ENCODE measurements at places on chromosomes 3 and 15. TPM values are rescaled to one million over a fixed set of nuclear protein-coding genes. Genes with fewer than 3 reads are reported as not detected.

DNA sequence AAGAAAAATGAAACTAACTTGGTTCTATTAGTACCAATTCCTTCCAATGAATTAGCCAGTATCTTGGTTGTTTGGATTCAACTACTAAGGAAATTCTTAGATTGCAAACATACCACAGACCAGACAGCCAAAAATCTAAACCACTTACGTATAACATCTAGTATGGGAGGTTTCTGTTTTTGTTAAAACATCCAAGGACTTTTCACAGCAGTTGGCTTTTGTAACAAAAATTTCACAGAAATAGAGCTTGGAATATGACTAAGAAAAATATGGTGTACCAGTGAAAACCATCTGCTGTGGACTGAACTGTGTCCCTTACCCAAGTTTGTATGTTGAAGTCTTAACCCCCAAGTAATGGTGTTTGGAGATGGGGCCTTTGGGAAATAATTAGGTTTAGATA lies 199.2 kb downstream of the OTOL1 start:
- DNase-seq = no peak

DNA sequence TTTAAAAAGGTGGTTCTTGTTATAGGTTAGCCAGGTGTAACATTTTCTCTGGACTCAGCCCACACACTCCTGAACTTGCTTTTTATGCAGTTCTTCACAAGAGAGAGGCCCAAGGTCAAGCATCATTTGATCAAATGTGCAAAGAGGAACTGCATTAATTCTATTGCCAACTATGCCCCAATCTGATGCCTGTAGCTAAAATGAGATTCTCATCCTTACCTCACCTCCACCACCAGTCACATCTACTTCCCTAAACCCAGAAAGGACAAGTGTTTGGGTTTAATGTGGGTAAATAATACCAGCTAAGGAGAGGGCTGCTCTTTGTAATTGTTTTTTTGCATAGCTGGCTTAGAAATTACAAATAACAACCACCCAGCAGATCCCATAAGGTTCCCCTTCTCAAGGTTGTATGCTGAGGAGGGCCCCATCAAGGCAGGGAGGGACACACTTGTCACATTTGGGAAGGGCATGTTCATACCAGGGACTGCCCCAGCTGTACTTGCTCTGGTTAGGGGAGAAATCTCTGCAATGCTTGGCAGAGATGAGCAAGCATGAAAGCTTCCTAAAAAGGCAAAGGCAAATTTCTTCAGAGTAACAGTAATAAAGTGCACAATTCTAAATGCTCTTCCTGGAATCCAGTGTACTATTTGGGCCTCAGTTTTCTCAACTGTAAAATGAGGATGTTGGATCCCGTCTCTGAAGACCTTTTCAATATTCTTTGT lies 76.2 kb downstream of the TGFBR2 start:
- DNase-seq = no peak

- no peak for DNase-seq
Measured at GRCh38 chr3:152321200-152321954, 52.6 kb downstream of the MBNL1 start.

DNA sequence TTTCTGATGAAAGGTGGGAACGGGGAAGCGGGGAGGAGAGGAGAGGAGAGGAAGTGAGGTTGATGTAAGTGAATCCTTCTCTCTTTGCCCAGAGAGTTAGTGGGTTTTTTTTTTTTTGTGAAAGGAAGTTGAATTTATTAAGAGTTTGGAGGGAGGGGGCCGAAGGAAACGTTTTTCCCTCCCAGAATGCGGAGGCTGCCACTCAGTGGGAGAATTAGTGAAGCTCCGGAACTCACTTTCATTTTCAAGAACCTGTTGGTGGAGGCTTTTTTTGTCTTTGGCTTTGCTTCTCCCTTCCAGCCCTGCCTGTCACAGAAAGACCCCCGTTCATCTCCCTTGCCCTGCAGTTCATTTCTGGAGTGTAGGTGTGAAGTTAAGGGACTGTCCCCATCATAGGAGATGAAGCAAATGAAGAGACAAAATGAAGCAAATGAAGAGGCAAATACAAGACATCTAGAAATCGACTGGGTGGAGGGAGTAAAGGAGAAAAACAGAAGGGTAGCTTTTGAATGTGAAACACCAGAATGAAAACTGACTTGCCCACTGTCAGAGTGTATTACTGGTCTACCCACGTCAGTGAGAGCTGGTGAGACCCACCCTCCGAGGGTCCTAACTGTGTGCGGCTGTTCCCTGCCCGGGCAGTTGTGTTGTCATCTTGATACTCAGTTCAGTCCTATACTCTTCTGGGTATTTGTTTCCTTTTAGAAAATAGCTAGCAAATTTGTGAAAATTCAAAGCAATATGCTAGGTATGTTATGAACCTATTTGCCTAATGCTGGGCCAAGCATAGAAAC lies 91.5 kb downstream of the ITPR1 start:
- DNase-seq = peak; percentile 36

DNA sequence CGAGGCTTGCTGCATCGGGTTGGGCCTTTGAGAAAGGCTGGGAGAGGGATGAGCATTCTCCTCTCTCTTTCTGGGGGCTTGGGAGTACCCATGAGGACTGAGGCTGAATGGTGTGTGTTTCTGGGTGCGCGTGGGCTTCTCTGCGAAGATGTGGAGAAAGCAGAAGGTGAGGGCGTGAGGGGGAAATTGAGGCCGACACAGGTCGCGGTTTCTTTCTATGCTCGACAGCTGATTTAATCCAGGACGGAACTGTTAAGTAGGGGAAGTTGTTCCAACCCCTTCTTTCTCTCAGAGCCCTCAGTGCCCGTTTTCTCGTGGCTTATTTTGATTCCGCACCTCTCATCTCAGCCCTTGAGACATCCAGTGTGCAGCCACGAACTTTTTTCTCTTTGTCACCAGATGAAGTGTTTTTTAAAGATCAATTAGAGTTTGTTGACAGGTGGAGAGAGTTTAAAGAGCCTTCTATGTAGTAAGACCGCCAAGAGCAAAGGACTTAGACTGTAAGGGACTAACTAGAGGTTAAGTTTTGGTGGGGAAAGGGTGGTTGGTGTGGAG lies 711 bp downstream of the STARD9 start:
- no peak for DNase-seq

DNA sequence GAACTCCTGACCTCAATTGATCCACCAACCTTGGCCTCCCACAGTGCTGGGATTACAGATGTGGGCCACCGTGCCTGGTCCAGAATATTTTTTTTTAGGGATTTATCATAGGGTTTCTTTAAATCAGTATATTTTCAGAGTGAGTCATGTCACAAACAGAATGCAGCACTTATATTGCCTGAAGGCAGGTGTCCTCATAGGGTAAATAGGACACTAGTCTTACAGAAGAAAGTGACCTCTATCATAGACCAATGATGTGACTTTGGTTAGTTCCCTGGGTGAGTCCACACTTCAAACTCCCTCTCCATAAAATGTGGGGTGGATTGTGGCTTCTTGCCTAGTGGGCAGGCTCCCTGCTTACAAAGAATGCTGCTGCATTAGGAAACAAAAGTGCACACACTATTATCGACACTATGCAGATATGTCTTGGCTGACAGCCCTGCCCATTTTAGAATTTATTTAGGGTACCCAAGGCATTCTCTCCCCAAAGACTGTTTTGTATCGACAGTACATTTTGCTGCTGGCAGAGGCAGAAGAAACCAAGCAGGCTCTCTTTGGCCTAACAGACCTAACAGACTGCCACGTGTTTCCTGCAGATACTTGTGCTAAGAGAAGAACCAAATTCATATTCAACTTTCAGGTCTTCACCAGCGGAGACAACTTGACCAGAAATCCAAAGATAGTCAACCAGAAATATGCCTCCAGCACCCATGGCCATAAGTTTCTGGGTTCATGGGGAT lies 125.0 kb downstream of the MOBP start:
- no peak for DNase-seq

DNA sequence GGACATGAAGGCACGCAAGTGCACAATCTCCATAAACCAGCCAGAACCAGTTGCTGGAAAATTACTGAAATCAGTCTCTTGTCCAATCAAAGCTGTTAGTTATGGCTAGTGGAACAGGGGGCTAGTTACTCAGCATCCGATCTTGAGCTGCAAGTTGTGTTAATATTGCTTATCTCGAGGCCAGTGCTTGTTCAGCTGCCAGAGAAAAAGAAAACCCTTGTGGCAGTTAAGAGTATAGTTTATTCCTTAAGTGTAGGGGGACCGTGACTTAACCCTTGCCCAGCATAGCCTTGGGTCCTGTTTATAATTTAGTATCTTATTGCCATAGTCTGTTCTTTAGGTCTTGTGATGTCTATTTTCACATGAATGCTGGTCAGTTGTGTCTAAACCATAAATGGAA lies 268.5 kb downstream of the CD47 start:
- no peak for DNase-seq

- DNase-seq = no peak
Measured at GRCh38 chr3:149020196-149020838, 29.0 kb downstream of the GYG1 start.

- no peak for DNase-seq
Measured at GRCh38 chr3:73509816-73510215, 114.9 kb downstream of the PDZRN3 start.

- peak; percentile 17 for DNase-seq
Measured at GRCh38 chr3:13077431-13078162, 4.4 kb upstream of the IQSEC1 start.

- DNase-seq = no peak
Measured at GRCh38 chr3:149363053-149363452, 14.4 kb downstream of the TM4SF1 start.

DNA sequence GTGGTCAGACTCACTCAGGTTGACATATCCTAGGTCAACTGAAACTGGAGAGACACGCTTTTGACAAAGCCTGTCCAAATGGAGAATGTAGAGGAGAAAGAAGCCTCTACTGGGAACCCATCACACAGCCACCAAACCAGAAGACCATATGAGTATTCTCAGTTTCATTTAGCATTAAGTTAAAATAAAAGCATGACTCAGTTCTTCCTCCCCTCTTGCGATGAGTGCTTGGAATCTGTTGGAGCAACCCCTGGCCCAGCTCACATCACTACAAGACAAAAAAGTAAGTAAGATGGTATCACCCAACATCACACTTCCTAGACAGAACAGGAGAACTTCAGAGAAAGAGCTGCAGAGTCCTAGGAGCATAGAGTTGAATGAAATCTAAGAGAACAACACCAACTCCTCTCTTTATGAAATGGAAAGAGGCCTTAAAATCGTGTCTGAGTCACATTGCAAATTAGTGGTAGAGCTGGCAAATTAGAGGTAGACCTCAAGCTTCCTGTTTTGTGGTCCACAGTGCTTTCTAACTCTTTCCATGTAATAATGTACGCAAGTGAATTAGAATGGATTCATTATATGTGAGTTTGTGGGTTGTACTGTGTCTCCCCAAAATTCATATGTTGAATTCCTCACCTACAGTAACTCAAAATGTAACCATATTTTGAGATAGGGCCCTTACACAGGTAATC lies 51.2 kb downstream of the FGF12 start:
- DNase-seq = no peak

GRCh38 chr15:36831125-36831903 lies 251.9 kb downstream of the CDIN1 start:
- DNase-seq = peak; percentile 10

DNA sequence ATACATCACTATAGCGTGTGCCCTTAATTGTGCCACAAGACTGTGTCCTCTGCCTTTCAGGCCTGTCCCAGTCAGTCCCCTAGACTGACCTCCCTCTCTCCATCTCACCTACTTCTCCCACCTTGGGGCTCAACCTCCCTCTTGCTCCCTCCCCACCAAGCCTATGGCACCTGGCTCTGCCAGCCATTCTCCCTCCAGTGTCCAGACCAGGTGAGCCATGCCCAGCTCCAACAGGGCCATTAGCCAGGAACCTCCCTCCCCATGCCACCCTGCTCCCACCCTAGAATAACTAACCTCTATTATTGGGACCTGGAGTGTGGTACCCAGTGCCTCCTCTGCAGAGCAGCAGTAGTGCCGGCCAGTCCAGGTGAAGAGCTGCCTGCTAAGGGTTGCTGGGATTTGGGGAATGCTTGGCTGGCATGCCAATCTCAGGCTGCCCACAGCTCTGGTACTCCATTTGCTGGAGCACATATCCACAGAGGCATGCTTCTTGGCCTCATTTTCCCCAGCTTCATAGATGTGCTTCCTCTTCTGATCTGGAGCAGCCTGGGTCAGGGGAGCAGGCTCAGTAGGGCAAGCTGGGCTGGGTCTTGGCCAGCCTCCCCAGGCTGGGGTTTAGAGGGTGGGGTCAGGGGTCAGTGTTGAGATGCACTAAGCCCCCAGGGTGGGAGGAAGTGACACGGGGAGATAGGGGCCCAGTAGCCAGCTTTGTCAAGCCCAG lies 38.8 kb downstream of the SAXO2 start:
- no peak for DNase-seq

DNA sequence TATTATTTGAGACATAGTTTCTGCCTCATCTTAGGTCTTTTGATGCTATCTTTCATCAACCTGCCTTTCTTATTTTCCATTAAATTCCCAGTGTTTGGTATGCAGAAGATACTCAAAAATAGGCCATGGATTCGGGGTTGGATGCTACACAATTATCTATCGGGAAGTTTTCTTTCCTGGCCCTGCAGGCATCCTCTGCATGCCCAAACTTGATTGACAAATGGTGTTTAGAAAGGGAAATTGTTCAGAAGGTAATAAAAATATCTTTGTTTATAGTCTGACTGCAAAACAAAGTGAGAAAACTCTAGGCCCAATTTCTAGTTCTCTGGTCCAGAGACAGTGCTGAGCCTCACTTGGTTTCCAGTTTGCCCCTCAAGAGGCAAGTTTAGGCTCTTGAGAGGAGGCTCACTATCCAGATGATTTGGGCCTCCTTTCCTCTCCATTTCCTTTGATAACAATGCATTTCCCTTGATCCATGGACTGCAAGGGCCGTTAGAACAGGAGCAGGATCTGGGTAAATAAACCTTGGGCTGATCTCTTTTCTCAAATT lies 157.1 kb upstream of the DPH6 start:
- DNase-seq = no peak

GRCh38 chr3:160477750-160478149 lies 28.2 kb upstream of the TRIM59 start:
- no peak for DNase-seq

DNA sequence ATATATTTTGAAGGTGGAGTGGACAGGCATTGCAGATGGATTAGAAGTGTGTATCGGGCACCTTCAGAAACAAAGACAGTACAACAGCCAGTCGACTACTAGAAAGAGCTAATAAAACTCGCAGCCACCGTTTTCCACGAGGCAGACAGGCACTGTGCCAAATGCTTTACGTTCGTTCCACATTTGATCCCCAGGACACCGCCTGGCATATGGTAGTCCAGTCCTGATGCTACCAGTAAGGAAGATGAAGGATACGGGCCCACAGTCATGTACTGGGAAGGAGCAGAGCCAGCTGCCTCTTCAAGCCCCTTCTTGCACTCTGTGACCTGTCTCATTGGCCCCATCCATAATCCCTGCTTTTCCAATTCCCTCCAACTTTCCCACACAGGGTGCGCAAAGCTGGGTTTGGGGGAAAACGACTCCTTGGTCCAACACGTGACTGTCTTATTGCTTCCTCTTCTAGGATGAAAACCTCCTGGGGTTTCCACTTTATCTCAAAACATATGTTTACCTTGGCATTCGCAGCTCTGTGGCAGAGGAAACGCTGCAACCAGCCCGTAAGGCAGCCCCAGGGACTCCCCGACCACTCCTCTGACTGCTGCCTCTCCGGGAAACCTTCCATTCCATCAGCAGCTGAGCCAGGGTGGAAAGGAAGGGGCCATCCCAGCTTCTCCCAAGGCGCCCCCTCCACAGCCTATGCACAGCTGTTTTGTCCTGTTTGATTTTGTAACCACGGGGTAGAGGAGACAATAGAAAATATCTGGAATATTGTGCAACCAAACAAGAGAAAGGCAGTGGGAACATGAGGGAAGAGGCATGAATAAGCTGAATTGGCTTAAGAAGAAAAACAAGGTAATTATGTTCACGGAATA lies 107.4 kb downstream of the ADAMTS17 start:
- DNase-seq = peak; percentile 45

The SERPINI2 gene
- total RNA-seq = not detected

The TNIK gene
- total RNA-seq = 7.0 TPM

The SFMBT1 gene
- total RNA-seq = 18.3 TPM

The ASB14 gene
- not detected for total RNA-seq

The SNTN gene
- total RNA-seq = not detected

The TMEM207 gene
- not detected for total RNA-seq
